ENCODE measurements at places on chromosomes 16 and 17. TPM values are rescaled to one million over a fixed set of nuclear protein-coding genes. Genes with fewer than 3 reads are reported as not detected.

- no peak for DNase-seq
Observed at GRCh38 chr17:67431249-67432015, 54.4 kb downstream of the PITPNC1 start.

The KCNJ2 gene
- 26.8 TPM for total RNA-seq

The PHOSPHO1 gene
- total RNA-seq, result not detected

The C16orf74 gene
- 12.0 TPM for total RNA-seq
